ENCODE measurements at places on chromosomes 12 and 14.

- no peak for DNase-seq
Measured at GRCh38 chr12:51324953-51325352, 979 bp upstream of the BIN2 start.

GRCh38 chr12:47813511-47814196 lies 6.0 kb downstream of the HDAC7 start:
- peak; percentile 91 for DNase-seq

DNA sequence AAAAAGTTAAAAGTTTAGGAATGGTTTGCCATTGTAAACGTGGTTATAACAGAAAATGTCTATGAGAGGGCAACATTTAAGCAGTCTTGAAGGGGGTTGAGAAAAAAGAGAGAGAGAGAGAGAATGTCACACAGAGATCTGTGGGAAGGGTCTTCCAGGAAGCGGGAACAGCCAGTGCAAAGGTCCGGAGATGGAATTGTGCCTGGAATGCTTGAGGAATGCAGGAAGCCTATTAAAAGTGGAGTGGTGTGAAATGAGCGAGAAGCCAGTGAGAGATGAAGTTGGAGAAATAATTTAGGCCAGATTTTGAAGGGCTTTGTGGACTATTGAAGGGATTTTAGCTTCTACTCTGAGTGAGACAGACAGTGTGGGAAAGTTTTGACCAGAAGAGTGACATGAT lies 406.8 kb upstream of the TBX3 start:
- DNase-seq = no peak

DNA sequence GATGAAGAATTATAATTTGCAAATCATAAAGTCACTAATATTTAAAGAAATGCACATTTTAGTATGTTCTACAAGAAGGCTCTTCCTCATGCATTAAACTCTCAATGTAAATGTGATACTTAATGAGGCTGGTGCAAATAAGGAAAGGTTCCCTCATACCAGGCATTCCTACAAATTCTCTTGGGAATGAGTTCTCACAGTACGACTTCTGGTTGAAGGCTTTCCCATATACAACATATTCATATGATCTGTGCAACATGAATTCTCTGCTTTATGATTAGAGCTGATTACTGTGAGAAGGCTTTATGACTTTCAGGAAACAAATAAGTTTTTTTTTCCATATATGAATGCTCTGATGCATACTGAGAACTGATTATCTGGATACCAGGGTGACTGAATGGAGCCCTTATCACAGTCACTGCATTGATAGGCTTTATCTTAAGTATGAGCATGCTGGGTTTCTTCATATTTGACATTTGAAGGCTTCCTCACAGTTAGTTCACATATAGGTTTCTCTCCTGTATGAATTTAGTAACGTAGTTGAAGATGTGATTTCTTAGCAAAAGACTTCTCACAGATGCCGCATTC lies 293.9 kb downstream of the RAD51B start:
- DNase-seq = no peak

Data from NB4 (cell line).